H1 (cell line): ENCODE measurements at places on chromosomes 12 and 14. TPM values are rescaled to one million over a fixed set of nuclear protein-coding genes. Genes with fewer than 3 reads are reported as not detected.

Gene PRH2
- not detected in 2 replicates for total RNA-seq

Gene LMO3
- 16.4 and 16.7 TPM in 2 replicates for total RNA-seq

Gene GEMIN2
- total RNA-seq = 29.1 TPM in 2 replicates

GRCh38 chr12:5171701-5172100 is 128.0 kb downstream of the KCNA5 start:
- peak; percentile 61 for DNase-seq
- H3K4me3 ChIP-seq = no peak overlapping the region
- H3K4me1 ChIP-seq = no peaks in the 10 kb centered on the region; the same call in 1 of the 2 replicates
- H3K27me3 ChIP-seq = no peaks in the 10 kb centered on the region
- H3K36me3 ChIP-seq = no peaks in the 10 kb centered on the region

- H3K4me1 ChIP-seq = peaks cover 3% of the 10 kb centered on the region; the same call in 1 of the 2 replicates
- H3K36me3 ChIP-seq = no peaks in the 10 kb centered on the region
- H3K4me3 ChIP-seq = no peak overlapping the region
- no peak overlapping the region for H3K27ac ChIP-seq
- H3K27me3 ChIP-seq = no peaks in the 10 kb centered on the region
Measured at GRCh38 chr14:90344331-90345238, 12.8 kb upstream of the NRDE2 start.

- H3K36me3 ChIP-seq = no peaks in the 10 kb centered on the region
- H3K27me3 ChIP-seq = no peaks in the 10 kb centered on the region
- no peak for DNase-seq
- H3K4me1 ChIP-seq = no peaks in the 10 kb centered on the region
Measured at GRCh38 chr12:92186038-92186470, 40.4 kb upstream of the BTG1 start.

- H3K27ac ChIP-seq = no peak overlapping the region
- no peak overlapping the region for H3K4me3 ChIP-seq
- no peaks in the 10 kb centered on the region for H3K27me3 ChIP-seq
- DNase-seq = no peak
- peaks cover 3% of the 10 kb centered on the region for H3K4me1 ChIP-seq
Measured at GRCh38 chr12:82650627-82651337, 35.9 kb upstream of the TMTC2 start.

GRCh38 chr14:28496364-28496763 is 270.2 kb upstream of the FOXG1 start:
- no peaks in the 10 kb centered on the region for H3K27me3 ChIP-seq
- no peak for DNase-seq
- H3K36me3 ChIP-seq = no peaks in the 10 kb centered on the region
- H3K27ac ChIP-seq = no peak overlapping the region
- no peak overlapping the region for H3K4me3 ChIP-seq
- no peaks in the 10 kb centered on the region for H3K4me1 ChIP-seq

DNA sequence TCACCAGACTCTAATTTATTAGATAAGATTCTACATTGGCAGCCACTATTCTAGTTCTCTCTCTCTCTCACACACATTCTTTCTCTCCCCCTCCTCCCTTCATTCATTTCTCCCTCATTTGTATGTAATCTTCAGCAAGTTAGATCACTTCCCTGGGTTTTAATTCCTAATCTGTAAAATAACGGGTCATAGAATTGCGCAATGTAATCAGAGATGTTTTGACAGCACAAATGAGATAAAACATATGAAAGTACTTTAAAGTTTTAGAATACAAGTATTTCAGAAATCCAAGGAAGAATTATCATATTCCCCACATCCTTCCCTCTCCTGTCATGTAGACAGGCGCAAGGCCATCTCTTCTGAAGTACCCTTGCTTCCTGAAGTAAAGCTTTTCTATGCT is 21.7 kb downstream of the STYK1 start:
- no peak overlapping the region for H3K27ac ChIP-seq
- H3K4me1 ChIP-seq = no peaks in the 10 kb centered on the region
- no peaks in the 10 kb centered on the region for H3K27me3 ChIP-seq
- no peak overlapping the region for H3K4me3 ChIP-seq

- peaks cover 5% of the 10 kb centered on the region for H3K4me1 ChIP-seq
- no peak overlapping the region for H3K27ac ChIP-seq
- no peaks in the 10 kb centered on the region for H3K36me3 ChIP-seq
Measured at GRCh38 chr12:53067993-53068770, 11.0 kb downstream of the SPRYD3 start.
